Fibroblast of the aortic adventitia (primary cell): ENCODE measurements at places on chromosomes 3 and 15. TPM values are rescaled to one million over a fixed set of nuclear protein-coding genes. Genes with fewer than 3 reads are reported as not detected.

Gene GOLGA6L10
- 0.45 and 0.49 TPM in 2 replicates for total RNA-seq

Gene CKMT1B
- not detected in 2 replicates for total RNA-seq

Gene SLC27A2
- not detected in 2 replicates for total RNA-seq

Gene LYZL4
- not detected in 2 replicates for total RNA-seq

Gene VEPH1
- total RNA-seq: 27.4 and 152 TPM in 2 replicates
